Activated naive CD8-positive, alpha-beta T cell treated with anti-CD3 and anti-CD28 coated beads, Interleukin-2, amount 50 U/mL, for 24 hours (primary cell): ENCODE measurements at places on chromosomes 5 and 9.

- peaks cover 89% of the 10 kb centered on the region for H3K36me3 ChIP-seq
- H3K27ac ChIP-seq, result no peak overlapping the region
- no peak overlapping the region for H3K4me3 ChIP-seq
- no peak for DNase-seq
- H3K27me3 ChIP-seq, result peaks cover 4% of the 10 kb centered on the region
Observed at GRCh38 chr5:886716-887325, 5.8 kb downstream of the BRD9 start.

DNA sequence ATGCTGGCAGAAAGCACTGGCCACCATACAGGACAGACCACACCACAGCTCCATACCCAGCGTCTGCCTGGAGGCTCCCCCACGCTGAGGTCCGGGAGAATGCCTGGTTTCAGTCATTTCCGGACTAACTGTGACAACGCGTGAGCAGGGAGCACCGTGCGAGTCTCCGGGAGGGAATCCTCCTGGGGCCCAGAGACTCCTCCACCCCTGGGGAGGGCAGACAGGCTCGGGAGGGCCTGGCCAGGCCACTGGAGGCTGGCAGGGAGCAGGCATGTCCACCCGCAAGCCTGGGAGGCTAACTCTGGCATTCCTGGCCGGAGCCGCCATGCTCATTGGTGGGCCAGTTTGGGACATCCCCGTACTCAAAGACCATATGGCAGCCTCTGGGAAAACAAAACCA is 6.5 kb downstream of the BRD3OS start:
- peaks cover 4% of the 10 kb centered on the region for H3K4me1 ChIP-seq
- H3K27ac ChIP-seq, result no peak overlapping the region
- no peak overlapping the region for H3K4me3 ChIP-seq
- no peaks in the 10 kb centered on the region for H3K27me3 ChIP-seq
- peaks cover 18% of the 10 kb centered on the region for H3K36me3 ChIP-seq

DNA sequence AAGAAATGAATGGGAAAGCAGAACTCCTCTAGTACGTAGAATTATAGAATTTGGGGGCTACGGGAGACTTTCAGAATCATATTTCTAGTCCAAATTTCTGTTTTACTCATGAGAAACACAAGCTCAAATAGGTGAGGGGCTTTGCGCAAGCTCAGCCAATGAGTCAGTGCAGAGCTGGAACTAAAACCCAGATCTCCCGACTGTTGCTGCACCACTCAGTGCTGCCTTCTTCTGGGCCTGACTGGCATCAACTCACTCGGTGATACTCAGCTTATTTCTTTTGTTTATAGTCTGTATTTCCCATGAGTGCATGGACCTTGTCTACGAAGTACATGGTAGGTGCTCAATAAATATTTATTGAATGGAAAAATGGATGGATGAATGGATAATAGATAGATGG is 280.2 kb downstream of the CDK5RAP2 start:
- H3K27ac ChIP-seq, result no peak overlapping the region
- no peaks in the 10 kb centered on the region for H3K36me3 ChIP-seq
- no peaks in the 10 kb centered on the region for H3K4me1 ChIP-seq
- DNase-seq, result no peak
- H3K27me3 ChIP-seq, result peaks cover 2% of the 10 kb centered on the region

- H3K27ac ChIP-seq, result no peak overlapping the region
- H3K36me3 ChIP-seq, result no peaks in the 10 kb centered on the region
- H3K4me1 ChIP-seq, result no peaks in the 10 kb centered on the region
- H3K4me3 ChIP-seq, result no peak overlapping the region
Observed at GRCh38 chr5:105146867-105147266, 1584.3 kb upstream of the NUDT12 start.

- no peak overlapping the region for H3K27ac ChIP-seq
- H3K4me3 ChIP-seq, result no peak overlapping the region
- DNase-seq, result no peak
- H3K4me1 ChIP-seq, result no peaks in the 10 kb centered on the region
- no peaks in the 10 kb centered on the region for H3K27me3 ChIP-seq
- no peaks in the 10 kb centered on the region for H3K36me3 ChIP-seq
Observed at GRCh38 chr5:87002485-87002884, 265.2 kb upstream of the RASA1 start.

- no peak overlapping the region for H3K4me3 ChIP-seq
- no peaks in the 10 kb centered on the region for H3K4me1 ChIP-seq
- H3K27me3 ChIP-seq, result peaks cover 10% of the 10 kb centered on the region
Observed at GRCh38 chr5:115565233-115565632, 20.7 kb upstream of the FEM1C start.

- DNase-seq, result no peak
- H3K27me3 ChIP-seq, result no peaks in the 10 kb centered on the region
- H3K36me3 ChIP-seq, result no peaks in the 10 kb centered on the region
- H3K27ac ChIP-seq, result no peak overlapping the region
- H3K4me3 ChIP-seq, result no peak overlapping the region
Observed at GRCh38 chr5:114208588-114208987, 153.3 kb upstream of the KCNN2 start.

- no peaks in the 10 kb centered on the region for H3K27me3 ChIP-seq
- peaks cover 7% of the 10 kb centered on the region for H3K4me1 ChIP-seq
- H3K27ac ChIP-seq, result no peak overlapping the region
- no peaks in the 10 kb centered on the region for H3K36me3 ChIP-seq
- DNase-seq, result no peak
Observed at GRCh38 chr5:173832386-173832785, 55.8 kb upstream of the CPEB4 start.

GRCh38 chr5:133510634-133511262 is 101.6 kb downstream of the FSTL4 start:
- H3K4me3 ChIP-seq, result no peak overlapping the region
- peaks cover 12% of the 10 kb centered on the region for H3K27me3 ChIP-seq

DNA sequence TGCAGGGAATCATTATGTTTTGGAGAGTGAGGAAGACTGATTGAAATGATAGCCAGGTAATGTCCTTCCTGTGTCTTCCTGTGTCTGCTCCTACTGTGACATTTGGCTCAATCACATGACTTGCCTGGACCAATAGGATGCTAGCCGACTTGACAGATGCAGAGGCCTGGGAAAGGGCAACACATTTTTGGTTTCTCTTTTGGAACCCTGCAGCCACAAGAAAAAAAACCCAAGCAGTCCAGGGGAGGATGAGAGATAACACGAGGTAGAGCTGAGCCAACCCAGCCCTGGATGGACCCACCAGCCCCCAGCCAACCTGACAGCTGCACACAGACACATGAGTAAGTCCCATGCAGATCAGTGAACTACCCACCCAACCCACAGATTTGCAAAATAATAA is 256.1 kb upstream of the SMARCA2 start:
- H3K36me3 ChIP-seq, result no peaks in the 10 kb centered on the region
- no peak for DNase-seq
- no peak overlapping the region for H3K27ac ChIP-seq
- H3K27me3 ChIP-seq, result peaks cover 4% of the 10 kb centered on the region
- no peaks in the 10 kb centered on the region for H3K4me1 ChIP-seq

GRCh38 chr9:99093492-99093791 is 11.5 kb upstream of the TGFBR1 start:
- peak; percentile 41 for DNase-seq
- peaks cover 29% of the 10 kb centered on the region for H3K4me1 ChIP-seq
- H3K27ac ChIP-seq, result peak overlapping the region; percentile 84
- H3K4me3 ChIP-seq, result peak overlapping the region; percentile 41
- H3K27me3 ChIP-seq, result no peaks in the 10 kb centered on the region

DNA sequence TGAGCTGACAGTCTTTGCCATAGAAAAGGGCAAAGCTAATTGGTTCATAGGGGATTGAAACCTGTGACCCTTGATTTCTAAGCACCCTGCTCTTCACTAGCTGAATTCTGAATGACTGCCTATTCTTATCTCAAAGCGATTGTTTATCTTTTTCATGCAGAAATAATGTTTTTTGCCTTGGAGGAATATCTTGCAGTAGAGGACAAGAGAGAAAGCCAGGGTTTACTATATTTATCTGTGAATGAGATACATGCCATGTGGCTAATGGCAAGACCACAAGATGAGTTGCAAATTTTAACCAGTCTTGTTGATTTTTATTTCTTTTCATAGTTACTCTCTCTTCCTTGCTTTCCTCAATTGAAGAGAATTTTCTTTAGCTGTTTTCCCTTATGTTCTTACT is 185.0 kb downstream of the CNTLN start:
- H3K36me3 ChIP-seq, result no peaks in the 10 kb centered on the region
- H3K27me3 ChIP-seq, result no peaks in the 10 kb centered on the region
- H3K4me1 ChIP-seq, result no peaks in the 10 kb centered on the region

- H3K27me3 ChIP-seq, result no peaks in the 10 kb centered on the region
- no peak overlapping the region for H3K27ac ChIP-seq
- H3K36me3 ChIP-seq, result peaks cover 17% of the 10 kb centered on the region
- no peaks in the 10 kb centered on the region for H3K4me1 ChIP-seq
- DNase-seq, result no peak
- H3K4me3 ChIP-seq, result no peak overlapping the region
Observed at GRCh38 chr5:69209602-69210001, 20.2 kb downstream of the CENPH start.

- H3K4me3 ChIP-seq, result no peak overlapping the region
- H3K4me1 ChIP-seq, result no peaks in the 10 kb centered on the region
- H3K27ac ChIP-seq, result no peak overlapping the region
- peaks cover 2% of the 10 kb centered on the region for H3K27me3 ChIP-seq
Observed at GRCh38 chr5:2193142-2193541, 310.4 kb upstream of the IRX4 start.

- H3K4me1 ChIP-seq, result no peaks in the 10 kb centered on the region
- DNase-seq, result no peak
- no peak overlapping the region for H3K4me3 ChIP-seq
- no peaks in the 10 kb centered on the region for H3K36me3 ChIP-seq
Observed at GRCh38 chr5:169050636-169051035, 250.3 kb downstream of the SLIT3 start.

DNA sequence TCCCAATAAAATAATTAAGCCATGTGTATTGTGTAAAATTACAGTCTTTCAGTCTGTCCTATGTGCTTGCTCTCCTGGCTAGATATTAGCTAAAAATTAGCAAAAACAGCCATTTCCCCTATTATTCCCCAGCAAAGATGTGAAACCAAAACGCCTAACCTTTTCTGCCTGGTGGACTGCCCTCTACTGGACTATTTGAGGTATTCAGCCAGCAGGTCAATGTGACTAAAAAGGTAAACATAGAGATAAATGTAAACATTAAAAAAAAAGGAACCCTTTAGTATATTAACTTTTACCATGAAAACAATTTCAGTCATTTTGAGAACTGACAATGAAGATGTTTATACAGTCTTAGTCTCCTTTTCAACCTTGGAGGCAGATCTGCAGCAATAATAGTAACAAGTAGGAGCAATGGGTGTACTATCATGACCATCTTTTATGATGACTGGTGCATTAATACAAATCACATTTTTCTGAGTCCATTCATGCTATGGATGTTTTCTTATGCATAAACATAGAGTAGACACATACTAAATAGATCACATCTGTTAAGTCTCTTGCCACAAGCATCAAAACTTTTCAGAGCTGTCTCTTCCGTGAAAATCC is 10.1 kb downstream of the ATG12 start:
- no peaks in the 10 kb centered on the region for H3K27me3 ChIP-seq
- no peak overlapping the region for H3K4me3 ChIP-seq
- peaks cover 11% of the 10 kb centered on the region for H3K4me1 ChIP-seq
- no peak overlapping the region for H3K27ac ChIP-seq

DNA sequence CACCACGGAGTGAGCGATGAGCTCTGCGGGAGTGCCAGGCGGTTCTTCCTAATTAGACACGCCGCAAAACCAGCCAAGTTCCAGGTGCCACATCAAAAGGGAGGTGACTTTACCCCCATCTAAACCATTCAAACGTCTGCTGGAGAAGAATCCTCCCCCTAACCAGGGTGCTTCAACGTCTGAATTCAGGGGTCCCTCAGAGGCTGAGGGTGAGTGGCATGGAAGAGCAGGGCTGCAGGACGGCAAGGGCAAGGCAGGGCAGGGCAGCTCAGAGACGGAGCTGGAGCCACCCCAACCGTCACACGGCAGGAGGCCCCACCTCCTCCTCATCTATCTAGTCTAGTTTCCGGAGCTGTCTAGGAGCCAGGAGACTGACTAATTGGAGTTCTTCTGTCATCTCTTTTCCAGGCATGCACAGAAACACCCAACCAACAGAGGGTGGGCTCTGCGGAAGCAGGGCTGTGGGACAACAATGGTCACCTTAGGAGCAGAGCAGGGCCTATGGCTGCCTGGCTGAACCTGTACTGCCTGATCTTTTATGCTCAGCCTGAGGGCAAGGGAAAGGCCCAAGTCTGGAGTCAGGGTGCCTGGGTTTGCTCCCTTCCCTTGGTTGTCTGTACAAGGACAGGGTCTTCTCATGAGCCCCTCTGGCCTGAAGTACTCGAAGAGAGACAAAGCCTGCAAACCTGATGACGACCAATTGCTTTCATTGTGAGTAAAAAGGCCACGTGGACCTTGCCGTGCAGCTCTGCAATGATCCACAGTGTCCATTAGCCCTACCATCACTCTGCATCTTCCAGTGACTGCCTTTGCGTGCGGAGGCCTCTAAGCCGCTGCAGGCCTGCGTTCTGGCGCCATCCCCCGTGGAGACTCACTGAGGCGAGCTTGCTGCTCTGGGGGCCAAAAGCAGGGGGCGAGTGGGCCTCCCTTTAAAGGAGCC is 81.0 kb upstream of the SLC25A51 start:
- no peak overlapping the region for H3K27ac ChIP-seq
- no peak overlapping the region for H3K4me3 ChIP-seq
- H3K36me3 ChIP-seq, result no peaks in the 10 kb centered on the region
- no peak for DNase-seq
- H3K27me3 ChIP-seq, result no peaks in the 10 kb centered on the region
- no peaks in the 10 kb centered on the region for H3K4me1 ChIP-seq

DNA sequence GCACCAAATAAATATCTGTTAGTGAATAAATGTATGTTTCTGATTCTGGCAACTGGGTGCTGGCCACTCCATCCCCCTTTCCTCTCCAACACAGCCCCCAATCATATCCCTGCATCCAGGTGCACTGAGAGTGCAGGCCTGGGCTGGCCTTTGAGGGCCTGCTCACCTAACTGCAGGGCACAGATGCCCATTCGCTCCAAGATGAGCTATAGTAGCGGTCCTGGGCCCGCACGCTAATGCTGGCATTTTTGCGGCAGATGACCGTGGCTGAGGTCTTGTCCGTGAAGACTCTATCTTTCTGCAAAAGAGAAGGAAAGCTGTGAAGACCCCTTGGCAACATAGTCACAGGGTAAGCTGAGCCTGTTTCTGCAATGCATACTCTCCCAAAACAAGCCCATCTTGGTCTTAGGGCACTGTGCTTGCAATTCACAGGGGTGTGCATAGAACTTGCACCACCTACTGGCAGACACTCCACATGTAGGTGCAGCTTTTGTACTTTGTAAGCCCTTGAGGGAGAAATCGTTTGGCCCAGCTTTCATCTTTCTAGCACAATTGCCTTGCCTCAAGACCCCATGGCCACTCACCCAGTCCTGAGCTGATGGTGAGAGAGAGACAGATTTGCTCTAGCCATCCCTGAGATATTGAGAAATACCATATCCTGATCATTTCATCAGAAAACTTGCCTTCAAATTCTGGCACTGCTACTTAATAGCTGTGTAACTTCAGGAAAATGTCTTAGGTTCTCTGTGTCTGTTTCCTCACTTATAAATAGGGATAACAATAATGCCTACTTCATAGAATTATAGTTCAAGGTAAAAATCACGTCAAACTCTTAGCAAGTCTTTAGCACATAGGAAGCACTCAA is 13.5 kb downstream of the IL12B start:
- H3K4me3 ChIP-seq, result no peak overlapping the region
- peaks cover 5% of the 10 kb centered on the region for H3K27me3 ChIP-seq
- no peak overlapping the region for H3K27ac ChIP-seq
- H3K36me3 ChIP-seq, result no peaks in the 10 kb centered on the region

- no peak overlapping the region for H3K27ac ChIP-seq
- peaks cover 2% of the 10 kb centered on the region for H3K27me3 ChIP-seq
- no peaks in the 10 kb centered on the region for H3K36me3 ChIP-seq
- peaks cover 36% of the 10 kb centered on the region for H3K4me1 ChIP-seq
- no peak for DNase-seq
- no peak overlapping the region for H3K4me3 ChIP-seq
Observed at GRCh38 chr5:139267481-139267880, 26.1 kb upstream of the MATR3 start.

- no peaks in the 10 kb centered on the region for H3K4me1 ChIP-seq
- DNase-seq, result no peak
Observed at GRCh38 chr9:102975251-102975650, 19.9 kb upstream of the CYLC2 start.
